Pancreas (tissue), 10 donors: ENCODE measurements at places on chromosomes 2 and 18. TPM values are rescaled to one million over a fixed set of nuclear protein-coding genes. Genes with fewer than 3 reads are reported as not detected.

The TNS1 gene
- 93.7 TPM for polyA plus RNA-seq

The MC4R gene
- 0.05 TPM for polyA plus RNA-seq

The KYNU gene
- polyA plus RNA-seq: 0.40 TPM

The E2F6 gene
- polyA plus RNA-seq: 4.7 TPM

The UGT1A10 gene
- polyA plus RNA-seq: not detected

The RTN4 gene
- polyA plus RNA-seq: 97.8 TPM

The ATF2 gene
- polyA plus RNA-seq: 14.0 TPM

The IL1F10 gene
- not detected for polyA plus RNA-seq

The SERPINB12 gene
- not detected for polyA plus RNA-seq

The INHBB gene
- 5.1 TPM for polyA plus RNA-seq

The ASB18 gene
- not detected for polyA plus RNA-seq

The NAT8 gene
- polyA plus RNA-seq: 0.09 TPM

The RAB6C gene
- polyA plus RNA-seq: 0.12 TPM

The SULT1C4 gene
- 0.92 TPM for polyA plus RNA-seq

The GNAL gene
- polyA plus RNA-seq: 0.70 TPM

The DYNAP gene
- not detected for polyA plus RNA-seq

The GPR45 gene
- 0.09 TPM for polyA plus RNA-seq

The ADRA2B gene
- polyA plus RNA-seq: 1.1 TPM

The VWA3B gene
- 0.07 TPM for polyA plus RNA-seq

The PSD4 gene
- 31.4 TPM for polyA plus RNA-seq

The SNED1 gene
- polyA plus RNA-seq: 12.9 TPM

The UPP2 gene
- polyA plus RNA-seq: not detected

The B3GNT2 gene
- 7.1 TPM for polyA plus RNA-seq

The KLHL29 gene
- polyA plus RNA-seq: 4.1 TPM

The GNLY gene
- 1.3 TPM for polyA plus RNA-seq

The STARD6 gene
- polyA plus RNA-seq: not detected

The SCYGR4 gene
- polyA plus RNA-seq: not detected

The APOB gene
- 0.09 TPM for polyA plus RNA-seq

The TUBA3D gene
- 0.23 TPM for polyA plus RNA-seq

The IL37 gene
- not detected for polyA plus RNA-seq

The DSG1 gene
- not detected for polyA plus RNA-seq

The CCDC121 gene
- 1.6 TPM for polyA plus RNA-seq

The ACOXL gene
- 0.75 TPM for polyA plus RNA-seq

The INPP1 gene
- 31.0 TPM for polyA plus RNA-seq

The EVX2 gene
- polyA plus RNA-seq: not detected

The VSNL1 gene
- polyA plus RNA-seq: 0.46 TPM

The DSG4 gene
- polyA plus RNA-seq: not detected

The LCLAT1 gene
- polyA plus RNA-seq: 2.0 TPM

The CRYGC gene
- not detected for polyA plus RNA-seq
